ENCODE measurements at places on chromosomes 5 and 9.

- no peak for DNase-seq
Measured at GRCh38 chr5:175738602-175739133, 80.8 kb downstream of the HRH2 start.

GRCh38 chr5:176589039-176589769 is 20.8 kb downstream of the GPRIN1 start:
- no peak for DNase-seq

DNA sequence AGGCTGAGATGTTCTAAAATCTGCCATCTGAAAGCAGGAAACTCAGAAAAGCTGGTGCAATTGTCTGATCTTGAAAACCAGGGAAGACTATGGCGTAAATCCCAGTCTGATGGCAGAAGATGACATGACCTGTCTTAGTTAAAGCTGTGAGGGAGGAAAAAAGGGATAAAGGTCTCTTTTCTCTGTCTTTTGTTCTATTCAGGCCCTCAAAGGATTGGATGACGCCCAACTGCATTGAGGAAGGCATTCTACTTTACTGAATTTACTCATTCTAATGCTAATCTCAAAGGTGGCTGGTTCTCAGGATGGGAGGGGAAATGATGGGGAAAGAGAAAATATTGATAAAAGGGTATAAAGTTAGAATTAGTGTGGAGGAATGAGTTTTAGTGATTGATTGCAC is 312.8 kb upstream of the CTNND2 start:
- no peak for DNase-seq

DNA sequence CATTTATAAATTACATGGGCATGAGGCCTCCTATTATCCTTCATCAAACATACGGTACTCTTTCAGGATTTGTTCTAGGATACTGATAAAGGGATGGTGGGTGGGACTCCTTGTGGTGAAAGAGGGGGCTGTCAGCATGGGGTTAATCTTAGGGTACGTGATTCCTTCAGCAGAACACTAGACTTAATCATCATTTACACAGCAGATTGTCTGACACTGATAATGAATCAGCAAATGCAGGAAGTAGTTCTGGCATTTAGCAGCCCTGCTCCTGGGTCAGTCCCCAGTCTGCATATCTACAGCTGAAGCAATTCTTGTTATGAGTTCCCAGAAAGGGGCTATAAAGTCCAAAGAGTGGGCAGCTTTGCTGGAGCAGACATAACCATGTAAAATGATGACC is 384.6 kb downstream of the SPOCK1 start:
- DNase-seq, result no peak

- DNase-seq, result peak; percentile 26
Measured at GRCh38 chr5:14628346-14628745, 36.2 kb upstream of the OTULIN start.

GRCh38 chr9:22035591-22036011 is 26.5 kb upstream of the CDKN2B start:
- DNase-seq, result no peak

- DNase-seq, result no peak
Measured at GRCh38 chr5:162128117-162128516, 60.5 kb downstream of the GABRG2 start.

DNA sequence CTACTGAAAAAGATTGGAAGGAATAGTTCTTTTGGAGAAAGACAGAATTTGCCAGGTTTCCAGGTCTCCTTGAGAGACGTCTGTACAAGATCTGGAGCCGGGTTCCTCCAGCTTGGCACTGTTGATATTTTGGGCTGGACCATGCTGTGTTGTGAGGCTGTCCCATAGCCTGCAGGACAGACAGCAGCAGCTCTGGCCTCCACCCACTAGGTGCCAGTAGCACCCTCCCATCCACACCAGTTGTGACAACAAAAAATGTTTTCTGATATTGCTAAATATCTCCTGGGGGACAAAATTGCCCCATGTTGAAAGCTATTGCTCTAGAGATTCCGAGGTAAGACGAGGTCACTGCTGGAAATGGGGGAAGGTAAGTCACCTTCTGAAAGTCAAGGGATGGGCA is 287.7 kb upstream of the DAP start:
- DNase-seq, result no peak

GRCh38 chr5:112338681-112339337 is 80.3 kb downstream of the EPB41L4A start:
- DNase-seq, result no peak

DNA sequence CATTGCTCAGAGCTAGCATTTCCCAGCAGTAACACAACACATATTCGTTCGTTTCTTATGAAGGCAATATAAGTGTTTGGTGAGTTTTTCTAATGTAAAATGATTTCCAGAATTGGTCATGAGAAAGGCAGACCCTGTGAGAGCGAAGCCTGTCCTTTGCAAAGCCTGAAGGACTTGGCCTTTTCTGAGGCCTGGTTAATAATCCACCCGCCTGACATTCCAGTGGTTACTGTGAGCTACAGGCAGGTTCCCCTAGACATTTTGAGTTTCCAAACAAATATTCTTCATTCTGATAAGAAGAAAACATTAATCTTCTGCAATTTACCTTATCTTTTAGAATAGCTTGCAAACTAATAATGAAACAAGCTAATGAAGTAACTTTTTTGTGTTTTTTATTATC is 38.0 kb downstream of the ADAMTS16 start:
- no peak for DNase-seq

DNA sequence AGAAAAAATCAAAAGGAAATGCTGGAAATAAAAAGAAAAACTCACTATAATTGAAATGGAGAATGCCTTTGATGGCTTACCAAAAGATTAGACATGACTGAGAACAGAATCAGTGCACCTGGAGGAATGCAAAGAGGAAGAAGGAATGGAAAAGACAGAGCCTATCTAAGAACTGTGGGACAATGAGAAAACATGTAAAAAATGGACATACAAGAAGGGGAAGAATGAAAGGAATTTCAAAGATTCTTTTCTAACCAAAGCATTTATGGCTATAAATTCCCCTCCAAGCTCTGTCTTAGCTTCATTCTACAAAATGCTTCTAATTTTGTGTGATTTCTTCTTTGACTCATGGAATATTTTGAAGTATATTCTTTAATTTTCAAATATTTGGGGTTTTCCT is 47.5 kb upstream of the CLK4 start:
- DNase-seq, result no peak

- DNase-seq, result no peak
Measured at GRCh38 chr9:136012651-136013050, 51.5 kb upstream of the UBAC1 start.

DNA sequence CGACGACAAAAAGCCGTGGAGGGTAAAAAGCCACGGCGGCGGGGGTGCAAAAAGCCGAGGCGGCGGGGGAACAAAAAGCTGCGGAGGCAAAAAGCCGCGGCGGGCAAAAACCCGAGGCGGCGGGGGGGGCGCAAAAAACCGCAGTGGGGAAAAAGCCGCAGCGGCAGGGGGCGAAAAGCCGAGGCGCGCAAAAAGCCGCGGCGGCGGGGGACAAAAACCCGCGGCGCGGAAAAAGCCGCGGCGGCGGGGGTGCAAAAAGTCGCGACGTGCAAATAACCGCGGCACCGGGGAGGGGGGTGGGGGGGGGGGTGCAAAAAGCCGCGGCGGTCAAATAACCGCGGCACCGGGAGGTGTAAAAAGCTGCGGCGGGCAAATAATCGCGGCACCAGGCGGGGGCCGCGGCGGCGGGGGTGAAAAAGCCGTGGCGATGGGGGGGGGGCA is 511.5 kb downstream of the FOXD4L5 start:
- DNase-seq, result no peak

GRCh38 chr5:143440448-143441115 is 37.1 kb upstream of the NR3C1 start:
- no peak for DNase-seq

- DNase-seq, result no peak
Measured at GRCh38 chr5:44089424-44090144, 299.6 kb downstream of the FGF10 start.

- no peak for DNase-seq
Measured at GRCh38 chr5:168752012-168752411, 172.8 kb upstream of the PANK3 start.

DNA sequence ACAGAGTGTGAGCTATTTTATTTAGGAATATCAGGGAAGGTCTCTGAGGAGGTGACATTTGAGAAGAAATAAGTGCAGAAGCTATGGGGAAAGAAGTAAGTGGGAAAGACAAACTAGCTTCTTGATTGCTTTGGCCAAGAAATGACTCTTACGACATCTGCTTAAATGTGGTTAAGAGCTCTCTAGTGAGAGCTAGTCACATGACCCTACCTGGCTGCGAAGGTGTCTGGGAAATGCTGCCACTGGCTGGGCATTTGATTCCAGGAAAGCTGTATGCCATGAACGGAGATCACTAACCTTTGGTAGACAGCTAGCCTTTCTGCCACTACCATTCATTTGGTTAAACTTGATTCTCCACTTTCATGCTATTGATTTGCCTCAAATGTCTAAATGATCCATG is 80.1 kb downstream of the KIAA0825 start:
- DNase-seq, result no peak

DNA sequence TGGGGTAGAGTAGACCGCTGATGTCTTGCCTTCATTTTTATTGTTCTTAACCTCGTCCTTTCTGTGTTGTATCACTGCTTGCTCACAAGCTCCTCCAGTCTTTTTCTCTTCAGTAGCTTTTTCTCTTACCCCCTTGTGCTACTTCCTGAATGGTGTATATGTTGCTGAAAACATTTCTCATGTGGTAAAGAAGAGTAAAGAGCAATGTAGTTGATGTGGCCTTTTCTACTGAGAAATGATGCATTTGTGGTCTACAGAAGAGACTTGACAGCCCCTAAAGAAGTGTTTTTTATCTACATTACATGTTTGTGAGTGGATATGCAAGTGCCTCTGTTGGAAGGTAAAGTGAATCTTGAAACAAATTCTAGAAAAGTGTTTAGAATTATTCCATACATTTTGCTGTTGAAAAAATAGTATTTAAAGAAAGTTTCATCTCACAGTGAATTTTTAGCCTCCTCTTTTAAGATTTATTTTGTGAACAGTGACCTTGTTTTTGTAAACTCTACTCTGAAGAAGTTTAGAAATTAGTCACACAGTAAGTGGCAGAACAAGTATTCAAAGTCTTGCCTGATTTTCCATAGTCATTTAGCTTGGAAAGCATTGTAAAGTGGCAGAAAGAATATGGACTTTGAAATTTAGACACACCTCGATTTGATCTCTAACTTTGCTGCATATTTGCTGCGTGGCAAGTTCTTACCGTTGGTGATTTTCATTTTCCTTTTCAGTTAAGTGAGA is 17.4 kb downstream of the CDC42SE2 start:
- no peak for DNase-seq

DNA sequence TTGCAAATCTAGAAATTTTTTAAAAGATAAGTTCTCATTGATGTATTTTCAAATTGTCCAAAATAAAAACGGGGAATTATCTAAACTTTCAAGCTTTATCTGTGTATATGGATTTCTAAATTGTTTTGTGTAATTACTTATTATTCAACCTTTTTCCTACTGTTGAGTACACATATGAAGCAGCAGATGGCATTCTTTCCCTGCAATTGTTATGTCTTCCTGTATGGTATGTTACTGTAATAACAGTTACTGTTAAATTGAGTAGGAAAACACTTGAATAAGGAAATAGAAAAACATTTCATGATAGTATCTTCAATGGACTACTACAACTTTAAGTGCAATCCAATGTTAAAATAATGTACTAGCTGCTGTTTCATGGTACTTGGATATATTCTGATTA is 124.8 kb downstream of the RANBP17 start:
- DNase-seq, result peak; percentile 9

- DNase-seq, result no peak
Measured at GRCh38 chr9:14908295-14909180, 1.7 kb downstream of the FREM1 start.

DNA sequence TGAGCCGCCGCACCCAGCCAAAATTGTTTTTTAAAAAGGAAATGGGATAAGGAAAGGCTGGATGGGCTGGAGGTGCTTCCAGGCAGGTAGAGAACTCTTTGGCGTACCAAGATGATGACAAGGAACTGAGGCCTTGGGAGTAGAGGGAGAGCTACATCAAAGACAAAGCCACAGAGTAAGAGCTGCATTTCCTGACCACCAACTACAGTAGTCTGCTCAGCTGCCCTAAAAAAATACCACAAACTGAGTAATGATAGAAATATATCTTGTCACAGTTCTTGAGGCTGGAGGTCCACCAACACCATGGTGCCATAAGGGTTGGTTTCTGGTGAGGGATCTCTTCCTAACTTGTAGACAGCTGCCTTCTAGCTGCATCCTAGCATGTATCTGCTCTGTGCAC is 8.2 kb downstream of the OR1K1 start:
- no peak for DNase-seq

- DNase-seq, result no peak
Measured at GRCh38 chr5:151005950-151006576, 14.3 kb upstream of the GPX3 start.

GRCh38 chr5:175104677-175105076 is 339.3 kb downstream of the DRD1 start:
- DNase-seq, result no peak

DNA sequence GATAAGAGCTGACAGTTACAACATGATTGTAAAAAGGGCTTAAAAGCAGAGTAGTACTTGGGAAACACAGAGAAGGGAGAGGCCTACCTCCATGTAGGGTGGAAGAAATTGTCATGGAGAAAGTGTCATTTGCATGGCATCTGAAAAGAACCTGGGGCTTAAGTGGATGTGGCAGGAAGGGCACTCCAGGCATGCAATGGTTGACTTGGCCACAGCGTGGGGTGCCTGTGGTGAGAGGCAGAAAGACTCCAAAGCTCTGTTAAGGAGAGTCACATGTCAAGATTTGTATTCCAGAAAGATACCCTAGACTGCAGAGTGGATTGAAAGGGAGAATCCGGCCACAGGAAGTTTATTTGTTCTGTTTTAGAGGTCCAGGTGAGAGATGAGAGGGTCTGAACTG is 2.4 kb downstream of the POLR3G start:
- DNase-seq, result no peak

DNA sequence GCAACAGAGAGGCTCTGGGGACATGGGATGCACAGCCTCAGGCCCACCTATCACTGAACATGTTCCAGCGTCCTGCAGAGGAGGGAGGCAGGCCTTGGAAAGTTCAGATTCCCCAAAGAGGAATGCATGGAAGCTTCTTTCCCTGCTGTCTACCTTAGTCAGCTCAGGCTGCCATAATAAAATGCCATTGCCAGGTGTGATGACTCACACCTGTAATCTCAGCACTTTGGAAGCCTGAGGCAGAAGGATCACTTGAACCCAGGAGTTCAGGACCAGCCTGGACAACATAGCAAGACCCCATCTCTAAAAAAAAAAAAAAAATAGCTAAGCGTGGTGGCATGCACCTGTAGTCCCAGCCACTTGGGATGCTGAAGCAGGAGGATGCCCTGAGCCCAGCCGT is 24.5 kb upstream of the TOR1B start:
- no peak for DNase-seq

Measured in smooth muscle cell of the brain vasculature (primary cell).